ENCODE measurements at places on chromosomes 4 and X.

DNA sequence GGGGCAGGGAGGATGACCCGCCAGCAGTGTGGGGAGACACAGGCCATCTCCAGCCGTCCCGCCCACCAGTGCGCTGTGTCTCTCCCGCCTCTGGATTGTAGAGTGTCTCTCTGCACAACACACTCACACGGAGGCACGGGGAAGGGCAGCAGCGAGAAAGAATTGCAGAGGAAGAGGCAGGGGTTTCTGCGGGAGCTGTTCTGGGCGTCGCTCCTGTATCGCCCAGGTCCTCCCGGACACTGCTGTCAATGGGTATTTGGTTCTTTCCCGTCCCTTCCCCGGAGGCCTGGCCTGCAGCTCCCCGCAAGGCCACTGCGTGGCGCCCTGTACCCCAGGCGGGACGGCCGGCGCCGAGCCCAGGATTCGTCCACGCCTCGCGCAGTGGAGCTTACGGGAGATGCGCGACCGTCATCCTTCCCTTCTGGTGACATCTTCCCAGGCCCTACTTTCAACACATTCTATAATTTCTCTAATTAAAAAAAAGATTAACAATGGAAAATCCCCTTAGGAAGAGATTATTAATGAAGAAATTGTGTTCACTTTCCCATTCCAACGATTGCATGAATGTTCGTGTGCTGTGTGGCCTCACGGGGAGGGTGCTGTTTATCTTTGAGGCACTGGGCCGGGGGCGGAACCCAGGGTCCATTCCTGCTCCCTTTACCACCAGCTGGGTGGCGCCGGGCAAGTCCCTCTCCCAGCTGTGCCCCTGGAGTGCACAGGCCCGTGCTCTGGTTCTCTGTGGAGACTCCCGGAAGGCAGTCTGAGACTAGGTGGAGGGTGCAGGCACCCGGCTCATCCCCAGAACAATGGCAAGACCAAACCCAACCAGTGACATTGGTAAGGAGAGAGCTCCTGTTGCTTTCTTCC, 95.7 kb downstream of the CPZ start:
- no peak for DNase-seq

GRCh38 chrX:24027086-24027485, at the start of gene KLHL15:
KLHL15 (minus strand) TSS chrX:24027186; CDS start chrX:24006693, 20,493 bp downstream.
- DNase-seq: no peak

DNA sequence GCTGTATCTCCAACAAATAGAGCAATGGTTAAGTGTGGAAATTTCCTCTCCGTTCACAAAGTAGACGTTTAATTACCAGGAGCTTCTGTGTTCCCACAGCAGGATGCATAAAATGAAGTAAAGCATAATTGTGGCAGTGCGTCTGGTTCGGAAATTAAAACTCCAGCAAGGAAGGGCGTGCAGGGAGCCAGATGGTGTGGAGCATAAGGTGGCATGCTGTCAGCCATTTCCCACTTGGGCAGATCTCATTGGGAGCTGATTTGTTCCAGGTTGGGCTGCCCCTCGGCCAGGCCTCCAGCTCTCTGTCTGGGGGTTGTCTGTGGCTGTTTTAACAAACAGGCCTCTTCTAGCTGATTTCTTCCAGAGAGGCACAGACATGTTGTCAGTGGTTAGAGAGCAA, 182.1 kb upstream of the CLNK start:
- DNase-seq: no peak

DNA sequence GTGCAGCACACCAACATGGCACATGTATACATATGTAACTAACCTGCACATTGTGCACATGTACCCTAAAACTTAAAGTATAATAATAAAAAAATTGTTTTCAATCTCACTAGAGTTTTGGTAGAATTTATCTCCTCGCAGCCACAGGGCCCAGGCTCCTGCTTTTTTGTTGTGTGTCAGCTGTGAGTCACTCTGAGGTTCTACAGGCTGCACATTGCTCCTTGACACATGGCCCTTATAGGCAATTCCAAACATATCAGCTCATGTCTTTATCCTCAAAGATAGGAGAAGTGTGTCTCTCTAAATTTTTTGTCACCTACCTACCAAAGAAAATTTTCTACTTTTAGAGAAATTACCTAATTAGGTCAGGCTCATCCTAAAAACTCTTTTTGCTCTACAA, 252.1 kb upstream of the ADGRL3 start:
- no peak for DNase-seq

GRCh38 chr4:140952717-140953116, 180.6 kb downstream of the RNF150 start:
- no peak for DNase-seq

DNA sequence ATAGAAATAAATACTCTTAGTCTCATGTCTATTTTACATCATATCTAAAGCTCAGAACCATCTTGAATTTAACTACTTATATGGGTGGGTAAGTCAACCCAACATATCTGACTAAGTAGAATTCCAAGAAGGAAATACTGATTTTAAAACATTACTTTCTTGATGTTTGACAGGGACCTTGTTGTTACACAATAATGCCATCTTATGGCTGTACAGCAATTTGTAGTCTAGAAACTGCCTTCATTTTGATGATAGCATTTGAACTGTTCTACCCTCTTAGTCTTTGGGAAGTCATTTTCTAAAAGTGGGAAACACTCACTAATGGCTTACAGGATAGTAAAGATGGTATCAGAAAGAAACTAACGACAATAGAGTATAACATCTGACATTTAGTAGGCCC, 929.5 kb downstream of the DMD start:
- no peak for DNase-seq

All from activated naive CD4-positive, alpha-beta T cell treated with Interleukin-2 at 50 U/mL for 16 hours (primary cell).